ENCODE measurements at places on chromosomes 2 and 18. TPM values are rescaled to one million over a fixed set of nuclear protein-coding genes. Genes with fewer than 3 reads are reported as not detected.

Gene DSG1
- total RNA-seq, result not detected

Gene LINC00305
- total RNA-seq, result not detected

Gene COLEC12
- 2.4 TPM for total RNA-seq

Gene C2orf92
- total RNA-seq, result 8.7 TPM

Gene SGO2
- 3.8 TPM for total RNA-seq

Gene LBH
- total RNA-seq, result 12.8 TPM

Gene SERPINB4
- total RNA-seq, result not detected

Gene AGXT
- 0.22 TPM for total RNA-seq

Gene MARCO
- total RNA-seq, result 13.3 TPM

Gene PPP1R1C
- not detected for total RNA-seq

Gene CEBPZOS
- total RNA-seq, result 37.8 TPM

Gene PLEK
- total RNA-seq, result 13.8 TPM

Gene C2orf80
- not detected for total RNA-seq

Gene FSIP2
- 8.3 TPM for total RNA-seq

Gene TBC1D8
- total RNA-seq, result 14.4 TPM

Gene C1QL2
- total RNA-seq, result not detected

Gene MAP3K20
- total RNA-seq, result 238 TPM

Gene CRYGC
- not detected for total RNA-seq

Gene STON1
- total RNA-seq, result 6.0 TPM

Gene PJVK
- 1.5 TPM for total RNA-seq

Gene FOXI3
- not detected for total RNA-seq

Gene RAB27B
- 14.9 TPM for total RNA-seq

Gene IL36G
- not detected for total RNA-seq

Gene PLEKHM3
- total RNA-seq, result 21.1 TPM

Gene AOX1
- 1.9 TPM for total RNA-seq

Gene CCDC102B
- 4.3 TPM for total RNA-seq

Gene ASXL3
- total RNA-seq, result 4.0 TPM

Gene KCNG3
- total RNA-seq, result 2.6 TPM

Gene SLC4A5
- 3.1 TPM for total RNA-seq

Gene TTC21B
- 17.2 TPM for total RNA-seq

Gene DSG2
- 131 TPM for total RNA-seq

Gene PLCL1
- 2.0 TPM for total RNA-seq

Gene MYOM1
- total RNA-seq, result 22.2 TPM

Gene GREB1
- 2.5 TPM for total RNA-seq

Gene DES
- 359 TPM for total RNA-seq

Gene RFX8
- not detected for total RNA-seq

Gene CAVIN2
- total RNA-seq, result 154 TPM

Gene SANBR
- total RNA-seq, result 9.9 TPM

Gene LHCGR
- total RNA-seq, result not detected

Gene DUSP2
- total RNA-seq, result 2.3 TPM

Gene CROCC2
- 0.19 TPM for total RNA-seq

Gene DYSF
- 6.8 TPM for total RNA-seq

Gene VIL1
- 194 TPM for total RNA-seq

Gene FAM228A
- total RNA-seq, result 3.3 TPM

Gene HOXD12
- not detected for total RNA-seq

Gene XIRP2
- total RNA-seq, result 0.55 TPM

Gene EGR4
- not detected for total RNA-seq

Gene PROKR1
- not detected for total RNA-seq

Gene MDH1
- 162 TPM for total RNA-seq
